ENCODE measurements at places on chromosomes 5 and 9. TPM values are rescaled to one million over a fixed set of nuclear protein-coding genes. Genes with fewer than 3 reads are reported as not detected.

The IFNA21 gene
- not detected for total RNA-seq

The EHMT1 gene
- total RNA-seq: 48.6 TPM

The PRRT1B gene
- not detected for total RNA-seq

The LCN1 gene
- not detected for total RNA-seq

The FOXD4L5 gene
- 0.05 TPM for total RNA-seq

The SPINK6 gene
- total RNA-seq: not detected

The C9orf153 gene
- 3.0 TPM for total RNA-seq

The PURA gene
- 34.5 TPM for total RNA-seq

The SLC1A3 gene
- 18.1 TPM for total RNA-seq

The BSPRY gene
- total RNA-seq: 1.2 TPM

The SMIM33 gene
- total RNA-seq: not detected

The TAF11L14 gene
- total RNA-seq: not detected

The ZNF462 gene
- total RNA-seq: 40.2 TPM

The EGFL7 gene
- 43.6 TPM for total RNA-seq

The ORM2 gene
- not detected for total RNA-seq

The PLEKHG4B gene
- 3.7 TPM for total RNA-seq

The STKLD1 gene
- total RNA-seq: 0.32 TPM

The ZBTB43 gene
- total RNA-seq: 11.2 TPM

The PCDHGB7 gene
- 10.4 TPM for total RNA-seq

The PSD2 gene
- total RNA-seq: 0.48 TPM

The HAUS6 gene
- 25.0 TPM for total RNA-seq

The RIOK2 gene
- 38.8 TPM for total RNA-seq

The LCN12 gene
- total RNA-seq: not detected

The SOWAHA gene
- total RNA-seq: 0.48 TPM

The TLX3 gene
- total RNA-seq: 0.32 TPM

The FST gene
- total RNA-seq: 19.7 TPM

The TMEM215 gene
- 0.21 TPM for total RNA-seq

The SPIN1 gene
- total RNA-seq: 167 TPM

The PDE8B gene
- total RNA-seq: 2.9 TPM

The TNFSF8 gene
- 2.3 TPM for total RNA-seq

The SAP30L gene
- total RNA-seq: 35.4 TPM

The GABRA6 gene
- not detected for total RNA-seq

The PCDHGA11 gene
- 12.5 TPM for total RNA-seq

The HACD4 gene
- total RNA-seq: 14.5 TPM

The CDH12 gene
- total RNA-seq: 3.5 TPM

The DIPK1B gene
- total RNA-seq: 10.8 TPM

The TTC39B gene
- total RNA-seq: 22.4 TPM

Data from urinary bladder (tissue), 4 donors.